ENCODE measurements at places on chromosomes 1 and 21.

GRCh38 chr21:32103361-32103760 lies 175.5 kb downstream of the MIS18A start:
- DNase-seq, result no peak

DNA sequence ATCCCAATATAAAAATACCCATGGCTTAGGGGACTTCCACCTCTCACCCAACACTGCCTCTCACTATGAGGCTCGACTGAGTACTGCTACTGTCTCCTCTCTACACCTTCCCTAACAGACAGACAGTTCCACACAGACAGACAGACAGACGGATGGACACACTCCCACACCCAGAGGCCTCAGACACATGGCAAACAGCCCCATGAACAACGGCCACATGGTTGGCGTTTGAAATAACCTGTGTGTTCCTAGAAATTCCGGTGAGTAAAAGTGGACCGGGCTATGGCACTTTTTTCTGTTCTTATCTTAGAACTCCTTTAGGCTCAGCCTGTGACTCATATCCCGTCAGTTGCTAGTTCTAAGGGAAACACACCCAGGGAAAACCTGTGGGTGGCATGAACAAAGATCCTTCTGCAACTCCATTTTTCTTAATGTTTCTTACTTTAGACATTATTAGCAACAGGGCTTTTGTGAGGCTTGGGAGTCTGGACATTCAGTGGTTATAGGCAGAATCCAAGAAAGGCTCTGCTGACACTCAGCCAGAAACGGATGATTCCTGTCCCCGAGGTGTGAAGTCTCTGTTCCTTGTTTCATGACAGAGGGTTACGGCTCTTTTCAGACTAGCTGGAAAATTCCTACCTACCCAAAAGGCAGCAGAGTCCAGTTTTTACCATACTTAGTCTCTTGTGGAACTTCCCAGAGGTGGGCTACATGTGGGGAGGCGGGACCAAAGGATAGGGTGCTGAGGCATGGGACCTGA lies 90.5 kb upstream of the TLR5 start:
- DNase-seq, result peak; percentile 16

- no peak for DNase-seq
Observed at GRCh38 chr1:99917214-99917613, 52.6 kb upstream of the SLC35A3 start.

- no peak for DNase-seq
Observed at GRCh38 chr1:53585565-53585964, 126.4 kb downstream of the DMRTB1 start.

GRCh38 chr1:27000817-27001460 lies 7.4 kb downstream of the TRNP1 start:
- DNase-seq, result no peak

DNA sequence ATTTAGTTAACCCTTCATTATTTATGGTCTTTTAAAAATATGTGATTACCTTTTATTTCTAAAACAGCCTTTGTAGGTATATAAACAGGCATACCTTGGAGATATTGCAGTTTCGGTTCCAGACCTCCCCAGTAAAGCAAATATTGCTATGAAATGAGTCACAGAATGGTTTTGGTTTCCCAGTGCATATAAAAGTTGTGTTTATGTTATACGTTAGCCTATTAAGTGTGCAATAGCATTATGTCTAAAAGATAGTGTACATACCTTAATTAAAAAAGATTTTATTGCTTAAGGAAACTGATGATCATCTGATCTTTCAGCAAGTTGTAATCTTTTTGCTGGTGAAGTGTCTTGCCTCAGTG lies 44.1 kb downstream of the XCL2 start:
- DNase-seq, result no peak

DNA sequence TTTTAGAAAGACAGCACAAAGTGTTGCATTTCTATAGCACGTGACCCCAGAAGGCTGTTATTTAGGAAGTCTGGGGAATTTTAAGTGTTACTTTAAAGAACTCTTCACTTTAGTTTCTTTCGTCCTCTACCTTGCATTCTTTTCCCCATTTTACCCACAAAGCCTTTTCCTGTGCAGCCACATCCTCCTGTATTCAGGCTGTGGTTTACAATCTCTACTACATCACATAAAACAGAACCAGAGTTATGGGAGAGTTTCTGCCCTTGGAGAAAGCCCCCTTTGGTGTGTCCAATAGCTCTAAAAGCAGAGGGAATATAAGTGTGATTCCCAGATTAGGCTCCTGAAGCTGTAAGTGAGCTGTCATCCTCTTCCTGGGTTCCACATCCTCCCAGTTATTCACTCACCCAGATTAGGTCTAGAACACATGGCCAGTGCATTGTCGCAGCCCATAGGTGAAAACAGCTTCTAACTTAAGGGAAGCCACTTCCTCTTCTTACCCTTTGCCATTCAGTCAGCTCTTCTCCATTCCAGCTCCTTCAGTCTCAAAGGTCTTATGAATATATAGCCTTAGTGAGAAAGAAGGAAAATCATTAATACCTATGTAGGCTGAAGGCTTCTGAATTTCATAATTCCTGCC lies 171.1 kb downstream of the PIGK start:
- no peak for DNase-seq

GRCh38 chr1:13983393-13983792 lies 283.4 kb downstream of the PRDM2 start:
- no peak for DNase-seq

DNA sequence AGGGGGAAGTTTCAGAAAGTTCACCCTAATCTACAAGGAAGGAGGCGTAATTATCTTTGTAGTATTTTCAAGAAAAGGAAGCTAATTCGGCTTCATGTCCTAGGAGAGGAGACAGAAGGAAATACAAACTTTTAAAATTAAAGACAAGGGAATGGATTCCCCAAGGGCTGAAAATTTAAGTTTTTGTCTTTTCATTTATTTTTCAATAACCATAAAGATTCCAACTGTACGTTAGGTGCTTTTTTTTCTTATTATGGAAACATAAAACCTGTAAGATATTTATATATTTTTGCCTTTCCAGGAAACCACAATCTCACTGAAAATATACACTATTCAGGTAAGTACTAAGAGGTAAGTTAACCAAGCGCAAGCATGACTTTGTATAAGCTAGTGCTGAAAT lies at the start of gene OR2M3:
Gene OR2M3, plus strand, starts transcription at position 301 of the 400 bp plus-strand sequence. CDS start 5,803 bp downstream, outside the sequence.
- DNase-seq, result no peak

DNA sequence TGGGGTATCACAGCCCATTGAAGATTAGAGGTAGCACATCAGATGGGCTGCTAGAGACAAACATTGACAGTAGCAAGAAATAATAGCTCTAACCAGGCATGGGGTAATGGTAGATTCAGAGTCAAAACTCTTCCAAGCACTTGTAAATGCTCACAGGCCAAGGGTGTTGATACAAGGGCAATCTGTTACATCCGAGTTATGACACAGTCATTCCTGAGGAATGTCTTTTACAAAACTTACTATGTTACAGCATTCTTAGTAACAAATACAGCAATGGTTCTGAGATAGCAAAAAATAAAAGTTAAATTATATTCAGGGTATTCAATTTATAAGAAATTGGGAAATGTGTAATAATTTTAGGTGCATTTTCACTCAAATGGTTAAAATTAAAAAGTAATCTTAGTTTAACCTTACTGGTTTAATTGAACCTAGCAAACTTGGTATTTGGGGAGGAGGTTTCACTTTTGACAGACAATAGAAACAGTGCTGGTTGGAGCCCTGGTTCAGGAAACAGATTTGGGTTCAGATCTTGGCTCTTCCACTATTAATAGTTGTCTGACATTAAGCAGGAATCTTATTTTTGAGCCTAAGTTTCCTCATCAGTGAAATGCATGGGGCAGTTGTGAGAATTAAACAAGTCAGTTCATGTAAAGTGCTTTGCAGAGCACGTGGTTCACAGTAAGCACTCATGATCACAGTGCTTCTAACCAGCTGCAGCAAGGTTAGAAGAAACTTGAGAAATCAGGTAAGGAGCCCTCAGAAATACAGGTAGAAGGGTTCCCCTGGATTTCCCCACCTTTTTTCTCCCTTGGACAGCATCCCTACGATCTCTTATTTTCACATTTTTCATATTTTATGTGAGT lies 4.4 kb downstream of the ST3GAL3 start:
- DNase-seq, result no peak

DNA sequence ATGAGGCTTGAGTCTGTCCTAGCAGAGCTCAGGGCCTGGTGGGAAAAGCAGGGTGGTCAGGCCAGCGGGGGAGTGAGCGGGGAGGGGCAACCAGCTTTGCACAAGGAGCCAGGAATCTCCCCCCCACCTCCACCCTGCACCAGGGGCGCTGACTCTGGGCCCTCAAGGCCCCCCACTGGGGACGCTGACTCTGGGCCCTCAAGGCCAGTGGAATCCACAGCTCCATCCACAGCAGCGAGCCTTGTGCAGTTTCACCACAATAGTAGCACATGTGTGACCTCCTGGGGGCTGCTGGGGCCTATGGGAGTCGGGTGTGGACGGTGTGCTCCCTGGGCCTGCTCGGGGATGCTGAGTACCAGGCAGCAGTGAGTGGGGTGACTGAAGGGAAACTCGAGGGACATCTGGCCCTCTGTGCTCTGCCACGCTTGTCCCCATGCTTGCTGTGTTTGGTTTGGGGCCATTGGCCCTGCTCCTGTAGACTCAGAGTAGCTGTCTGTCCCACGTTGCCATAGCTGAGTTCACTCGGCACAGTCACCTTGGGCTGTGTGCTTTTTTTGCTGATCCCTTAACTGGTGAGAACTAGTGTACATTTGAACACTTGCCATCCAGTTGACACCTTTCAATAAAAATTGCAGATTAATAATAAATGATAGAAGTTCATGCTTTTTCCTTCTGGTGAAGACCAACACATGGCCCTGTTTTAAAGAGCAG lies 89.2 kb downstream of the ADARB1 start:
- DNase-seq, result no peak

GRCh38 chr1:25205786-25206185 lies 26.5 kb downstream of the SYF2 start:
- no peak for DNase-seq

DNA sequence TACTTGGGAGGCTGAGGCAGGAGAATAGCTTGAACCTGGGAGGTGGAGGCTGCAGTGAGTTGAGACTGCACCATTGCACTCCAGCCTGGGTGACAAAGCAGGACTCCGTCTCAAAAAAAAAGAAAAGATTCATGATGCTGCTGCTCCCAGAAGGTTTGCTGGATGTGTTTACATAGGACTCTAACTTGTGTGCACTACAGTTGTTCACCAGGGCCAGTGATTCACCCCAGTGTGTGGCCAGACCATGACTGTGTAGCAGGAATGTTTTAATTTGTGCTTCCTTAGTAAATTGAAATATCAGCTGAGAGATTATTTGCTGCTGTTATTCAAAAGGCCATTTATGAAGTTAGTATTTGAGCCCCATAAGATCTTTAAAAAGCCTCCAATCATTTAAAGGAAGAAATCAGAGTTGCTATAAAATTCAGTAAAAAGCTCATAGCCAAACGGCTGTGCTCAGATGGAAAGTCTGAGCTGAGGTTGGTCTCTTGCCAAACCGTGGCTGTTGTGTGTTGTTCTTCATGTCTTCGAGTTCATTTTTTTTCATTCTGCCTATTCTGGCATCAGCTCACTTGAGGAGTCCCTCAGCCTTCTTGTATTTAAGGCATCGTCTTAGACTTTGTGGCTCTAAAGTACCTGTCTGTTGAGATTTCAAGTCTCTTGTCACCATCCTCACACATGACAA lies 18.1 kb upstream of the PGD start:
- DNase-seq, result no peak

GRCh38 chr1:30684881-30685795 lies 38.2 kb downstream of the MATN1 start:
- peak; percentile 17 for DNase-seq

DNA sequence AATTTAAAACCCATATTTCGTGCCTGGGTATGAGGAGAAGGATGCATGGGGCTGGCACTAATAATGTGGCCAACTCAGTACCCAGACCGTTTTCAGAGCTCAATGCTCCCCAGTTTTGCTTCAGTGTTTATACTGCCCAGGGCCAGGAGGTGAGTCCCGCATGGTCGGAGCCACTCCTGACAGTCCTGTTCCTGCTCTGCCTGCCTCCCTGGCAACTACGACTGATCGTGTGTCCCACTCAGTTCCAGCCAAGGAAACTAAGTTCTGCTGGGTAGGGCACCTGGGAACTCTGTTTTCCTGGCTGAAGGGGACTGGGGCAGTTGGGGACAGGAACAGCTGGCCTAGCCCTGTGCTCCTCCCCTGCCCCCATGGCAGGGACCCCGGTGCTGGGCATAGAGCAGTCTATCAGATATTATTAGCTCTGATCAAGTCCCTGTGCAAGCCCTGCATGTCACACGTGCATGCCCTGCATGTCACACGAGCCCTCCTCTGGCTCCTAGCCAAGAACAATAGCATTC lies 19.2 kb downstream of the S100A7 start:
- no peak for DNase-seq

DNA sequence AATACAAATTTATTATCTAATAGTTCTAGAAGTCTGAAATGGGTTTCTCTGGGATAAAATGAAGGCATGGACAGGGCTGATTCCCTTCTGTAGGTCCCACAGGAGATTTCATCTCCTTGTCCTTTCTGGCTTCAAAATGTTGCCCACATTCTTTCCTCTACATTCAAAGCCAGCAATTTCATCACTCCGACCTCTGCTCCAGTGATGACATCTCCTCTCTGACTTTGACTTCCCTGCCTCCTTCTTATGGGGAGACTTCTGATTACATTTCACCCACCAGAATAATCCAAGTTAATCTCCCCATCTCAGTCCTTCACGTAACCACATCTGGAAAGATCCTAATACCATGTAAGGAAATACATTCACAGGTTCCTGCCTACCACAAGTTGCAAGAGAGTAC lies 358.0 kb upstream of the C1orf87 start:
- DNase-seq, result no peak

DNA sequence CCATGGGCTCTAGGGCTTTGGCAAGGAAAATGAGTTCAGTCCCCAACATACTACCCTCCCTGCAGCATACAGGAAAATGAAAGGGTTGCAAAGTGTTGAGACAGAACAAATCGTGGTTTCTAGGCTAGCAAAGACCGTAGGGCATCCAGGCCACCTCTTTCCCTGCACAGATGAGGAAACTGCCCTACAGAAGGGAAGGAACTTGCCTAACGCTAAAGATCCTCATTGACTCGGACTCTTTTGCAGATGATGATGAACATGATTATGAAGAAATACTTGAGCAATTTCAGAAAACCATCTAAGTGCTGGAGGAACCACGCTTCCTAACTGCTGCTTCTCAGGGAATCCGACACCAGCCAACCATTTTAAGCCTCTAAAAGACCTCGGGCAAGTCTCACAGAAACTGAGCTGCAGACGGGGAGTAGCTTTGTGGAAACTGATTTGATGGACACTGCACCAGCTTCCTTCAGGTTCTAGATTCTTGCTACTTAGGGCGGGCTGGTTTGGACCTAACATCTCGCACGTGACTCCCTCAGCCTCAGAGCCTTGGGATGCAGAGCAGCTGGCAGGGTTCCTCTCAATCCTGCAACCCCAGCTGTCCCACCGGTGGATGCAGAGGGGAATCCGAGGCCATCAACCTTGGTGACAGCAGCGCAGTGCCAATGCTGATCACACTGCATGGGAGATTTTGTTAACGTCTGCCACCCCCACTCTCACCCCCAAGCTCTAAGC lies 13.4 kb downstream of the THEMIS2 start:
- DNase-seq, result no peak

DNA sequence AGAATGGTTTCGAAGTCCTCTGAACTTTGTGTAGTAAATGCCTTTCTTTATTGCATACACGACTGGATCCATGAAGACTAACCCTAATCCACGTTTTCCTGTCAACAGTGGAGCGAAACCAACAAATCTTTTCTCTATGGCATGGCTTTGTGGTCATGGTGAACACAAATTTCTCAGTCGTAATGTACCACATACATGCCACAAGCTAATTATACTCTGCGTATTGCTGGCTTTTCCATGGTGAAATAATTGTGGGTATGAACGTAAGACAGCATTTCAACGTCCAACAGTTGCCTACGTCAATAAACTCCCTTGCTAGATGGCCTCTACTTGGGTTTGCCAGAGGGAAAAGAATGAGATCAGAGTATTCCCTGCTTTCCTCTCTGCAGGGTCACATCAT lies 27.5 kb downstream of the INTS7 start:
- no peak for DNase-seq

Measured in activated naive CD4-positive, alpha-beta T cell treated with anti-CD3 and anti-CD28 coated beads, Interleukin-2, amount 50 U/mL, for 16 hours (primary cell).